HT-29 (cell line): ENCODE measurements at places on chromosomes 2 and 18.

DNA sequence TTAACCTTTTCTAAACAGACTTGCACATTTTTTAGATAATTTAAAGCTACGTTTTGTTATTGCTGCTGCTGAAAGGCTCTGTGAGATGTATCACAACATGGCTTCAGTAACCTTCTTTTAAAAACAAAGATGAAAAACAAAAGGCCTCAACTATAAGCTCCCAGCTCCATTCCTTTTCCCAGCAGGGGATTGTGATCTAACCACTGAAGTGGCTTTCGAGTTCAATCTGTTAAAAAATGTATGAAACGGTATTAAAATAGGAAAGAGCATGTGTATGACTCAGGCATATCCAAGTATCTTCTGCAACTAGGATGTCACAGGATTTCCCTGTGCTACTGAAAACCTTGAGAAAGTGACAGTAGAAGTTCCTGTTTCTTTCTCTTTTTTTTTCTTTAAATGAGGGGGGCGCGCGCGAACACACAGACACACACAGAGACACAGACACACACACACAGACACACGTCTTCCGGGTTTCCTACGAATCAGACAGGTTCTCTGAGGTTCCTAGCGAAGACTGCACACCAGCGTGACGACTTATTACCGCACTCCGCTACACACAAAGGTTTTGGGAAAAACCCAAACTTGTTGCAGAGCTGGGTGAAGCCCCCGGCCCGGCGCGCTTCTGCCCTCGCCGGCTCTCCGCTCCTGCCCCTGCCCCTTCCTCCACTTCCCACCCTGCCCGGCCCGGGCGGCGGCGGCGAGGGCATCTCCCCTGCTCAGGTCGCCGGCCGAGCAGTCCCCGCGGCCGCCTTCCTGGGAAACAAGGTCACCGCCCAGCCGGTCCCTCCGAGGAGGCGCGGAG lies 86.8 kb downstream of the RBMS1 start:
- no peak for DNase-seq

DNA sequence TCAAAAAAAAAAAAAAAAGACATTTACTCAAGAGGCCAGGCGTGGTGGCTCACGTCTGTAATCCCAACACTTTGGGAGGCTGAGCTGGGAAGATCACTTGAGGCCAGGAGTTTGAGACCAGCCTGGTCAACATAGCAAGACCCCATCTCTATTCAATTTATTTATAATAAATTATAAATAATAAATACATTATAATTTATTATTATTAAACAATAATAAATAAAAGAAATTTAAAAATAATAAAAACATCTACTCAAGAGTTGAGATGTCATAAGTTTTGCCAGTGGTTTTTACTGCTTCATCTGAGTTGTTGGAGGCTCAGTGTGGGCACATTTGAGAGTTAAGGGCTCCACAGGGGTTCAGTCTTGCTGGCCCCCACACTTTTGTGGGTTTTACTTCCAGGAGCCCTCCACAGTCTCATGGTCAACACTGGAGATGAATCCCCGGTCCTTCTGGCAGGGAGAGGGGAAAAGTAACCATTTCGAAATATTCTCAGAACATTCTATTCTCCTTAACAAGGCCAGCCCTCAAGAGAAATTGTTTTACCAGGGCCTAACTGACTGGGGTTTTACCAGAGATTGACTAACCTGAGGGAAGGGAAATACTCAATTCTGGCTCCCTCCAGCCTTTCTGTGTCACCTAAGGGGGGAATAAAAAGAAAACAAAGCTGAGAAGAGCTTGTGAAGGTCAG lies 51.6 kb upstream of the NCOA1 start:
- DNase-seq: no peak

DNA sequence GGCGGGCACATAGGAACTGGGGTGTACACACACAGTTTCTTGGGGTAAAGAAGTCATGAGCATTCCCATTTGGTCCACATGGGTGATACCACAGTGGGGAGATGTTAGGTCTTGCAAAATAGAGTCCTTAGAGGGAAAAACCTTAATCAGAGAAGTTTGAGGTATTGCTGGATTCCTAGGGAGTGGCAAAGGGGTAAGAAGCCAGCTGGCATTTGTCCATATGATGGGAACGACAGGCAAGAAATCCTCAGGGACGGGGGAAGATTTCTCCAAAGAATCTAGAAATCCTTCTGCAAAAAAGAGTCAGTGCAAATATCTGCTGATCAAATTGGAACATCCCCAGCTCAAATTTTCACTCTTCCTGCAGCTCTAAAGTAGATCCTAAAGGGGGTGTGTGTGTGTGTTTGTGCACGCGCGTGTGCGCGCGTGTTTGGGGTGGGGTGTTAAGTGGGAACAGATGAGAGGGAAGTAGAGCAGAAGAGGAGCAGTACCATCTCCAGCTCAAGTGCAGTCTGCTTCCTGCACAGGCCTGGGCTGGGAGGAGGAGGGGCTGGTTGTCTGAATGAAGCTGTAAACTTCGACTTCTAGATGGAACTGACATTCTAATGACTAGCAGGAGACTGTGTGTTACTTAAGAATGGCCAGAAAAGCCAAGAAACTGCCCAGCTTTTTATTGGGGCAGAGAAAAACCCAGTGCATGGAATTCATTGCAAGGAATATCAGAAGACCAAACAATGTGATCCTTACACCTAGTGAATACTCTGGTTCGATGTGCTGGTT lies 168.0 kb downstream of the SPP2 start:
- no peak for DNase-seq

GRCh38 chr18:10923141-10923540 lies 226.2 kb downstream of the PIEZO2 start:
- DNase-seq: no peak

DNA sequence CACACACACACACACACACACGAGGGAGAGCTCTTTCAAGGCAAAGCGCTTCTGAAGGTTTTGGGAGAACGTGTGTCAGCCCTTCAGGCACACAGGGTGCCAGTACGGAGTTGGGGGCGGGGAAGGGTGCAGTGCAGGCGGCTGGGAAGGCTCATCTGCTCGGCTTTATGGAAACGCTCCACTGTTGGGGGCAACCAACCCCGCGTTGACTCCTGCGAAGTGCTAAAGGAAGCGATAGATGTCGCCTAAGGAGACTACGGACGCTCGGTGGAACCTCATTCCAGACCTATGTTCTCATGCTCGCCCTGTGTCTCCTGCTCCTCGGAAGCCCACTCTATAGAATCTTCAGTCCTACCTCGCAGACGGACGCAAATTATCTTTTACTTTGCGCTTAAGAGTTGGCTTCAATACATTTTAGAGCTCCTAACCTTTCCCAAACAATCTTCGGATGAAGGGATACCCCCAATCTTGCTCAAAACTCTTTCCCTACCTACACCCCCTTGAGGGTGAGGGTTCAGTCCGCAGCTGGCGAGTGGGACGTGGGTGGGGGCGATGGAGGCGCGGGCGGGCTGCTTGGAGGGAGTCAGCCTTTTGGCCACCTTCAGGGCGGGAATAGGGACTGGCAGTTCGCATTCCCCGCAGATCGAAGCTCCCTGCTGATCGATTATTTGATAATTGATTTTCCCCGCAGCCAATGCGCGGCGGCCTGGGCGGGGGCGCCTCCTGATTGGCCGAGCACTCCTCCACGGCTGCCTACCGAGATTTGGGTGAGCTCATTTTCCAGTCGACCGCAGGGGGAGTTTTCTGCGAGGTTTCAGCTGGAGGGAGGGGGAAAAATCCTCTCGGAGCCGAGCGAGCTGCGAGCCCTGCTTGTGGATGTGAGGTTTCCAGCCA lies 1.9 kb upstream of the MEIS1 start:
- DNase-seq: peak; percentile 85

DNA sequence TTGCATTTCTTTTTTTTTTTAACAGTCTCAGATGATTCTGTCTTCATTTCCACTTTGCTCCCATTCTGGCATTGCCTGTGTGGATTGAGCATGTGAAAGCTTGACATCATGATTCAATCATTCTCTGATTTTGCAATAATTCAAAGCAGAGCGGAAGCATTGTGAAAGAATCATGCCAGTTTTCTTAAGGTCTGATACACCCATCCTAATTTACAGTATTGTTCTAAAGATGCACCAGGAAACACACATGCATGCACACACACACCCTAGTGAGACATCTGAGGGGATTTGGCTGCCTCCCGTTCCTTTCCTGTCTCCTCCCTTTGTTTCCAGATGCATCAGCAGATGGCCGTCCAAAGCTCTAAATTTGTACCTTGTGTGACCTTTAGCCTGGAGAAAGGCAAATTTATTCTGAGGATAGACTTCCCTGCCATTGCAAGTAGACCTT lies 97.3 kb downstream of the FMNL2 start:
- DNase-seq: no peak

DNA sequence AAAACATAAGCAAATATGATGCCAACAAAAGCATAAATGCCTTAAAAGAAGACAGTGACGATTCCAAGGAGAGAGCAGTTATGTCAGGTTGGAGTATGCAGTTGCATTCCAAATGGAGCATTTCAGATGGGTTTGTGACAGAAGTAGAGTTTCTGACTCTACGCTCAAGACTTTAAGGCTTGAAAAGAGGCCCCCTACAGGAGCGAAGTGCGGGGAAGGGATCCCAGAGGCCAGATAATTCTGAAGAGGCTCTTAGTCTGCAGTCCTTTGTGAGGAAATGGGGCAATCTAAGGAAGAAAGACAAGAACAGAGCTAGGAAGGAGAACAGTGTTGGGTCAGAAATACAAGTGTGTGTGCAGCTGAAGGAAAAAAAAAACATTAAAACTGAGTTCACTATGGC lies 95.5 kb downstream of the ZNF521 start:
- no peak for DNase-seq

- DNase-seq: no peak
Measured at GRCh38 chr2:121286506-121286905, 1.5 kb upstream of the TFCP2L1 start.

DNA sequence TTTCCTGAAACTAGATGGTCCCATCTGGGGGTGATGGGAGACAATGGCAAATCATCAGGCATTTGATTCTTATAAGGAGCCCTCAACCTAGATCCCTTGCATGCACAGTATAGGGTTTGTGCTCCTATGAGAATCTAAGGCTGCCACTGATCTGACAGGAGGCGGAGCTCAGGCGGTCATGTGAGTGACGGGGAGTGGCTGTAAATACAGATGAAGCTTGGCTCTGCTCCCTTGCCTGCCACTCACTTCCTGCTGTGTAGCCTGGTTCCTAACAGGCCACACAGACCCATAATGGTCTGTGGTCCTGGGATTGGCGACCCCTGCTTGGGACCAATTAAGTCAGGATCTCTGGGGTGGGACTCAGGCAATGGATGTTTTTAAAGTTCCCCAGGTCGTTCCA lies 293.4 kb downstream of the ZNF521 start:
- peak; percentile 1 for DNase-seq

- no peak for DNase-seq
Measured at GRCh38 chr2:9473985-9474360, 378 bp upstream of the IAH1 start.
